Iris pigment epithelial cell (primary cell): ENCODE measurements at places on chromosomes 7 and 10.

DNA sequence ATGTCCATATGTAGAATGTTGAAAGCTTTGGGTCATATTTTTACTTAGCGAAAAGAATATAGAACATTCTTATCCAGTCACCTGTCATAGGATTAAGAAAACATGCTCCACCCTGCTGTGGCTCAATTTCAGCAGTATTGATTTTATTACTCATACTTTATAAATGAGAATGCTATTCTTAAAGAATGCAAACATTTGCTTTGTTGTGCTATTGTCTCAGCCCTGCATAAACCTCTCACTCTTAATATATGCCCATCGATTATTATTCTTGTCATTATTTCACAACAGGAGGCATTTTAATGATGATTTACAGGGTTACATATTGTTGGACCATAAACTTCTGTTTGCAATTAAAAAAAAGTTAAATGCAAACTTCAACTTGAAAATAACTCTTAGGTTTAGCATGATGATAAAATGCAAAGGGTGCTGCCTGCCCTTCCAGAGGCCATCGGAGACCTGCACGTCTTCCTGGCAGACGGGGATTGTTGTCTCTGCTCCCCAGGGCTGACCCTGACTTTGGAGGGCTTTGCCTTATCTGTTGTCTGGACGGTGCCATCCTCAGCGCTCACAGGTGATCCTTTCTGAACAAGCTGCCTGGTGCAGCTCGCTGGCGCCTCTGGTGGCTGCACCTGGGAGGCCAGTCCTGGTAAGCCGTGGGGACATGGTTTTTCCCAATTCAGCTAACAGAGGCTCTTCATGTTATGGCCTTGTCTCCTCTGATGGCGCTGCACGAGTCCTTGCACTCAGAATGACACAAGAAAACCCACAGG, 50.0 kb upstream of the SHH start:
- DNase-seq = no peak

DNA sequence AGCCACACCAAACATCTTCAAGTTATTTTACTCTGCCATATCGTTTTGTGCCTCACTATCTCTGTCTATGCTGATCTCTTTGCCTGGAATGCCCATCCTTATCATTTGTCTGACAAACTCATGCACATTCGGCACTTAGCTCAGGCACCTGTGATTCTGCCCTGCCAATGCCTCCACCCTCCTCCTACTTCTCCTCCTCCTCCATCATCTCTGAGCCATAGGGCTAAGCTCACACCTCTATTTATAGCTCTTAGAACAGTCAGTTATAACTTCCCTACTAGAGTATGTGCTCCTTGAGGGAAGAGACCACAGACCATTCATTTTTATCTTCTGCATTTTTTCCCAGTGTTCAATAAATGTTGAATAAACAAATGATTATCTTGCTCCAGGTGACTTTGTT, 51.2 kb upstream of the CDK13 start:
- DNase-seq = no peak

DNA sequence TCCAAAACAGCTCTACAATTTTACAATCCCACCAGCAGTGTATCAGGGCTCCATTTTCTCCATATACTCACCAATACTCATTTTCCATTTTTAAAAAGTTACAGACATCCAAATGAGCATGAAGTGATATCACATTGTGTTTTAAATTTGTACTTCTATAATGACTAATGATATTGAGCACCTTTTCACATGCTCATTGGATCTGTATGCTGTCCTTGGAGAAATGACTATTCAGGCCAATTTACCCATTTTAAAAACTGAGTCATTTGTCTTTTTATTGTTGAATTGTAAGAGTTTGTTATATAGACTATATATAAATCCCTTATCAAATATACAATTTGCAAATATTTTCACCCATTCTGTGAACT, 162.0 kb downstream of the MAGI2 start:
- no peak for DNase-seq

DNA sequence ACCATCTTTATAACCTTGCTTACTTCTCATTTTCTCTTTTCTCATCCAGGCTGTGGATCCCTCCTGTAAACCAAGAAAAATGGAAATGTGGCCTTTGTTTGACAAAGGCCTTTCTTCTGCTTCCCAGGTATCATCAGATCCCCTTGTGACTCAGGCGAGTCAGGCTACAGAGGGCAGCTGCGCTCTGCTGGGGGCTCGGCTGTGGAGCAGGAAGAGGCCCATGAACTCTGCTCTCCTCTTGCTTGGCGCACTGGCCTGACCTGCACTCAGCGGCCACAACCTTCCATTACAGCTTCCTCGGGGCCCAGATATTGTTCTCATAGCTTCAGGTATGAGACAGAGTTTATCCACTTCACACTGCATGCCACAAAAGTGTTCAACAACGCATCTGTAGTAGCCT, 457.6 kb upstream of the COBL start:
- DNase-seq = no peak

- peak; percentile 80 for DNase-seq
Observed at GRCh38 chr7:100158229-100159098, at the start of gene TRAPPC14. Gene TRAPPC14, minus strand, starts transcription at chr7:100158723. Its CDS starts 224 bp downstream, at chr7:100158499.

GRCh38 chr7:154911862-154912455, 91.0 kb downstream of the PAXIP1 start:
- no peak for DNase-seq

DNA sequence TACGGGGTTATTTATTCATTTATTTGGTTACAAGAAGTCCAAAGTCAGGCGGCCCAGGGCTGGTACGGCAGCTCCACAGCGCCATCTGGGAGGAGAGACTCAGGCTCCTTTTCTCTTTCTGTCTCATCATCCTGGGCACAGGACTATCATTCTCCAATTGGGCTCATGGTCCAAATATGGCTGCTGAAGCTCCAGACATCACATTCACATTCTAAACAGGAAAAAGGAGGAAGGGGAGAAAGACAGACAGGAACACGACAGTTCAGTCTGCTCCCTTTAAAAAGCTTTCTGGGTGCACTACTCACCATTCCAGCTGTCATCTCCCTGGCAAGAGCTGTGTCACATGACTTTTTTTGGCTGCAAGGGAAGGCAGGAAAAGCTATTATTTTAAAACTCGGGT, 74.4 kb upstream of the PDZD8 start:
- no peak for DNase-seq

DNA sequence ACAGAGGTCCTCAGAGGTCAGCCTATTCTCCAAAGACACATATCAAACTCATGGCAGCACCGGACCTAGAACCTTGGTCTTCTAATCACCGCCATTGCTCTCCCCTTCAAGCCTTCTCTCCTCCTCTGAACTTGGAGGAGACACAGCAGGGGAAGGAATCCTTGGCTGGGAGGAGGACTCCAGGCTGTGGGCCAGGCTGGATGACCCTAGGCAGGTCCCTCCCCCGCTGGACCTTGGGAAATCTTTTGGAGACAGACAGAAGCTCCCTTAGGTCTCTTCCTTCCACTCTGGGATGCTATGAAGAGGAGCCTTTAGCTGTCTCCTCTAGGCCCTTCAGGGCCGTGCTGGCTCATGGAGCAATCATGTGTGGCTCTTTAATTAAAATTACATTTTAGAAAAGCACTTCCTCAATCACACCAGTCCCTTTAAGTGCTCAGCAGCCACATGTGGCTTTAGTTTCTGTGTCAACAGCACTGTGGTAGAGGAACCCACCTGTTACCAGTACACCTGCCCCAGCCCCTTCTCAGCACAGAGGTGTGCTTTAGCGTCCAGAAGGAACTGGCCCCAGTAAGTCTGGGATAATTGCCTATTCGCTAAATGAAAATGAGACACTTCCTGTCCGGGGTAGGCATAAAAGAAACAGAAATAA, 238.2 kb downstream of the CELF2 start:
- DNase-seq = no peak

DNA sequence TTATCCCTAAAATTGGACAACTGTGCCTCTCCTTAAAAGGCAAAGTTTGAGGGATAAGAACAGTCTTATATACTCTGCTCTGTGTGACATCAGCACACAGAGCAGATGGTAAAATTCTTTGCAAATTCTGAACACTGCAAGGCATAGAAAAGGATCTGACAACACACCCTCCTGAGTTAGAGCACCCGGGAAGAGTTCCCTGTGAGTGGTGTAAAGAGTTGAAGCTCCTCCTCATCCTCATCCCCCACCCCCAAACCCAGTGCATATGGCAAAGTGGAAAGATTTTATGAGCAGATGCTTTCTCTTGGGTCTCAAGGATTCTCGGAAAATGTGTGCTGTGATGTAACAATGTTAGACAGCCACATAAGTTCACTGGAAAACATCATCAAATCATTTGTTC, 40.0 kb upstream of the DGKI start:
- no peak for DNase-seq

DNA sequence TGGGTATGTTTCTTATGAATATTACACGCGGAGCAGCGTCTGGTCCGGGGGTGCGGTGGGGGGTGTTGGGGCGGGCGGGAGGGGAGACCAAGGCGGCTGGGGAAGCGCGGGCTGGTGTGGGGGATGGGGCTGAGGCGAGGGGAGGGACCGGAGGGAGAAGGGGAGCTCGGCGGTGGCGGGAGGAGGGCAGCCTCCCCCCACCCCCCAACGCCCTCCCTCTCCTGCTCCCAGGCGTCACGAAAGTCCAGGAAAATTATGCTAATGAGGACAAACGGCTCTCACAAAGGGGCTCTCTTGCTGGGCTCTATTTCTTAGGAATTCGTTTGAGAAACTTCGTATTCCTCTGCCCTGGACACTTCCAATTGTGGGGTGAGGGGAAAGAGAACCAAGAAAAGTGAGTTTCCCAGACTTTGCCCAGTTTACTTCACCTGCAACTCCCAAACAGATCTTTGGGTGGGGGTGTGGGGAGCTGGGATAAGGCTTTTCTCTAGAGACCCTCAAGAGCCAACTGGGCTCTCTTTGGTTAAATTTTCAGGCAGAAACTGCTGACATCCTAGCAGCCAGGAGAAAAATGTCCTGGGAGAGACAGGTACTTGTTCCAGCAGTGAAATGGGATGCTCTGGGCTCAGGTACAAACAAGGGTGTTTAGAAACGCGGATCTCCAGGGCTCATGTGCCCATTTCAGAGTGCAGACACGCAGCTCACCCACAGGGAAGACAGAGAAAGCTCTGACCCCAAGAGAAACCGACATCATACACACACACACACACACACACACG, 11.7 kb upstream of the HOXA2 start:
- no peak for DNase-seq

- peak; percentile 10 for DNase-seq
Observed at GRCh38 chr10:132788180-132788830, 2.4 kb upstream of the NKX6-2 start.

GRCh38 chr10:101565936-101566332, 22.1 kb downstream of the POLL start:
- DNase-seq = no peak

GRCh38 chr10:123795196-123795780, 96.3 kb downstream of the CPXM2 start:
- no peak for DNase-seq

- DNase-seq = no peak
Observed at GRCh38 chr10:123379156-123379555, 225.0 kb downstream of the BUB3 start.

DNA sequence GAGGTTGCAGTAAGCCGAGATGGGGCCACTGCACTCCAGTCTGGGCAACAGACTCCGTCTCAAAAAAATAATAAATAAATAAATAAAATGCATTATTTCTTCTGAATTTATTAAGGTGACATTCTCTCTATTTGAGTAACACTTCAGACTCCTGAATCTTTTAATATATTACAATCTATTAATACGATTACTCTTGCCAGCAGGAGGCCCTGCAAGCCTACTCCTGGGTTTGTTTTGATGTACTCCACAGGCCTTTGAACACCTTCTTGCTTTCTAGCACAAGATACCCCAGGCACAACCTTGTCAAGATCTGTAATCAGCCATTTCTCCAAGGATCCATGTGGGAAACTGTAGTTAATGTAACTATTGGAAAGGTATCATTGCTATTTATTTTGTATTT, 63.5 kb downstream of the COBL start:
- no peak for DNase-seq

GRCh38 chr10:71790749-71791440, 17.6 kb upstream of the VSIR start:
- no peak for DNase-seq

- no peak for DNase-seq
Observed at GRCh38 chr7:116561697-116562483, 37.1 kb downstream of the CAV1 start.

GRCh38 chr7:115693779-115694178, 336.8 kb downstream of the TFEC start:
- DNase-seq = no peak

DNA sequence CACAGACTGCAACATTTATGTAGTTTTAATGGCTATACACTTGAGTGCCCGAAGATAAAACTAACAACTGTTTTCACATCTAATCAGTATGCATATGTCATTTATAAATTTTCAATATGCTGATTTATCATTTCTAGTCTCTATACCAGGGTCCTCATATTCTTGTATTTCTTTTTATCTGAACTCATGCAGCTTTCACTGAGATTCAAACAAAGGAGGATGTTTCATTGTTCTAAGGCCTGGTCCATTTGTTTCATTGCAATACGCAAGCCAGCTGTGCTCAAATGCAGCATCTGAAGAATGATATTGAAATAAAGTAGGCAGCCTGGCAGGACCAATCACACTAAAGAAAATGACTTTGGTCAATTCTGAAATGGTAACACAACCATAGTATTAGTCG, 31.7 kb downstream of the MAGI2 start:
- DNase-seq = no peak

DNA sequence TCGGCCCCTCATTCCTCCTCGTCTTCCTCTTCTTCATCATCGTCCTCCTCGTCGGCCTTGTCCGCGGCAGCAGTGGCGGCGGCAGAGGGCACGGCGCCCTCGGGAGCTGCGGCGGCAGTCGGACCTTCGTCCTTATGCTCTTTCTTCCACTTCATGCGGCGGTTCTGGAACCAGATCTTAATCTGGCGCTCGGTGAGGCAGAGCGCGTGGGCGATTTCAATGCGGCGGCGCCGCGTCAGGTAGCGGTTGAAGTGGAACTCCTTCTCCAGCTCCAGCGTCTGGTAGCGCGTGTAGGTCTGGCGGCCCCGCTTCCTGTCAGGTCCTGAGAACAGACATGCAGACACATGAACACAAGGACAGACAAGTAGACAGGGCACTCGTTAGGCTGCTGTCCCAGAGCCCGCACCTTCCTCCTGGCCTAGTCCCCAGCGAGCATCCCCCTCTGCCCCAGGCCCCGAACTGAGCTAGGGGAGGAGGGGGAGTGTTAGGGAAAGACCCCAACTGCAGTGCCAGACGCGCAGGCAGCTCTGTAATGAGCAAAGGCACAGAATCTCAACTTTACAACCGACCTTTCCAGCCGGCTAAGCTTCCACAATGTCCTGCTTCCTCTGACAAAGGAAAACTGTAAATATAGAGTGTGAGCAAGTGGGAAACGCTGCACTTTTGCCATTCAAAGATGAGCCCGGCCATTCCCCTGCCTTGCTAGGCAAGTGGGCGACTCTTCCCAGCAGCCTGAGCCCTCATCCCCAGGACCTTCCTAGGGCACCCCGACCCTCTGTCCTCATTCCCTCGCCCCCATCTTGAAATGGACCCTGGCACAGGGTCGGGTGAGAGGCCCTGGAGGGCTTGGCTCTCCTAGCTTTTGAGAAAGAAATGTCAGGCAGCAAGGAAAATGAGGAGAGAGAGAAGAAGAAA, 1.3 kb downstream of the HOXA7 start:
- no peak for DNase-seq

- no peak for DNase-seq
Observed at GRCh38 chr10:123884351-123884906, 7.2 kb downstream of the CPXM2 start.

- no peak for DNase-seq
Observed at GRCh38 chr10:2619472-2619871, 447.9 kb upstream of the PFKP start.

- DNase-seq = no peak
Observed at GRCh38 chr7:16587790-16588189, 57.8 kb downstream of the ANKMY2 start.

- no peak for DNase-seq
Observed at GRCh38 chr10:108966411-108966810, 956.9 kb downstream of the XPNPEP1 start.

- DNase-seq = peak; percentile 78
Observed at GRCh38 chr7:25851332-25852210, 300.4 kb upstream of the NFE2L3 start.
